ENCODE measurements at places on chromosomes 2 and 18.

DNA sequence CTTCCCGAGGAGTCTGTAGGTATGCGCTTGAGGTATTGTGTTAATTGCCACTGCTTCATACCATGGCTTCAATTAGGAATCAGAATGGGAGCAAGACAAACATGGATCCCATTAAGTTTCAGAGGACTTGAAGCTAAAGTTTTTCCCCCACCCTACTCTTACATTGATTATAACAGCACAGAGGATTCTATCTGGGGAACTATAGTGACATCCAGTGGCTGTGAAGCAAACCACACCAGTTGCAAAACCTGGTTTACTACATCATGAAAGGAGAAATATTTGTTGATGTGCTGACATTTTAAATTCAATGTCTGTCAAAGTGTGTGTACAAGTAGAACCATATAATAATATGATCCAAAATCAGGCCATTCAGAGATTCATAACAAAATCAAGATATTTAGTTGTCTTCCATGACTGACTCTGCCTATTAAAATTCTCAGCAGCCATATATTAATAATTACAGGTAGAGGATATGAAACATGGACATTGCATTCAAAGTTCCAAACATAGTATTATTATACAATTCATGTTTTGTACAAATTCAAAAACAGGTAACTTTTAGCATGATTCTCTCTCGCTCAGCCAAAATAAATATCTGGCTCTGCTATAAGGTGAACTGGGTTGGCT lies 82.9 kb downstream of the GRB14 start:
- no peak for DNase-seq

DNA sequence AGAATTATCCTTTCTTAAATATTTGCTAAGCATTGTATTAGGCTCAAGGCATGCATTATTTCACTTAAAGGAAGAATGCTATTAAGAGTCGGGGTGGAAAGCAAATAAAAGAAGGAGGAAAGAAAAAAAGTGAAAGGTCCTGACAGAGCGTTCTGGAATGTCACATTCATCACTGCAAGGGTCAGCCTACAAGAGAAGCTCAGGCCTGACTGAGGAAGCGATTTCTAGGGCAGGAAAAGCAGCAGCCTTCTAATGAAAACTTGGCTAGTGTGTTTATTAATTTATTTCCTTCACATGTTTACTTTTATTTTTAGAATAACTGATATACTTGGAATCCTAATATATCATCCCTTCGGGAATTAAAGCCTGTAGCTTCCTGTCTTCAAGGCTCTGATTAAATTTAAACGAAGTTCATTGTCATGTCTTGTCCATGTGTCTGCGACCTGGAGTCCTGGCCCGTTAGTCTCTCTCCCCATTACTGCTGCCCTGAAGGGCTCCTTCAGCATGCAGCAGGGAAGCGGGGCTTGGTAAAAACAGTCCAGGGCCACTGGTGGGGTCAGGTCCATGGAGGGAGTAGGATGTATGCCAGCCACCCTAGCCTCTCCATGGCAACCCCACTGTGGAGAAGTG lies 119.2 kb upstream of the CCDC68 start:
- no peak for DNase-seq

DNA sequence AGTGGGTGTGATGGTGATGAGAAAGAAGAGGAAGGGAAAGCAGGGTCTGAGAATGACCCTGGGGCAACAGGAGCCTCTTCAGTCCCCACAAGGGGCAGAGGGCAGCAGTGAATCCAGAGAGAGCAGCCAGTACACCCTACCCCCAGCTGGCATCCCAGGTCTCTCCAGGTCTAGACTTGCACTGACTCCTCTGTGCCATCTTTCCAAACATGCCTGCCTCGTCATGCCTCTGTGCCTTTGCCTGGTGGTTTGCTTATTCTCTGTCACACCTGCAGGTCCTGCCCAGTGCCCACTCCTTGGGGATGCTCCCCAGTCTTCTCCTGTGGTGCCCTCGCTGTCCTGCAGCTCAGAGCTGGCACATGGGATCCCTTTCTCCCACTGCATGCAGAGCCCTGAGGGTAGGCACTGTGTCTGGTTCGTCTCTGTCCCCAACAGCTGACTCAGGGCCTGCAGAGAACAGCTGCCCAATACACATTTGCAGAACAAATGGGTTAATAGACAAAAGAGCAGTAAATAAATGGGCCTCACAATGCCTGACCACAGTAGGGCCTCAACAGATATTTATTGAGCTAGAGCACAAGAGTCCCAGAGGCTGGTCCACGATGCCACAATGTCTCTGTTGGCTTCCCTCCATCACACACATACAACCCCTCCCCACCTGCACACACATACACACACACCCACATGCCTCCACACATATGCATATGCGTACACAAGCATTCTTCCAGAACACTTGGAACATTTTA lies 89.8 kb downstream of the HS1BP3 start:
- no peak for DNase-seq

DNA sequence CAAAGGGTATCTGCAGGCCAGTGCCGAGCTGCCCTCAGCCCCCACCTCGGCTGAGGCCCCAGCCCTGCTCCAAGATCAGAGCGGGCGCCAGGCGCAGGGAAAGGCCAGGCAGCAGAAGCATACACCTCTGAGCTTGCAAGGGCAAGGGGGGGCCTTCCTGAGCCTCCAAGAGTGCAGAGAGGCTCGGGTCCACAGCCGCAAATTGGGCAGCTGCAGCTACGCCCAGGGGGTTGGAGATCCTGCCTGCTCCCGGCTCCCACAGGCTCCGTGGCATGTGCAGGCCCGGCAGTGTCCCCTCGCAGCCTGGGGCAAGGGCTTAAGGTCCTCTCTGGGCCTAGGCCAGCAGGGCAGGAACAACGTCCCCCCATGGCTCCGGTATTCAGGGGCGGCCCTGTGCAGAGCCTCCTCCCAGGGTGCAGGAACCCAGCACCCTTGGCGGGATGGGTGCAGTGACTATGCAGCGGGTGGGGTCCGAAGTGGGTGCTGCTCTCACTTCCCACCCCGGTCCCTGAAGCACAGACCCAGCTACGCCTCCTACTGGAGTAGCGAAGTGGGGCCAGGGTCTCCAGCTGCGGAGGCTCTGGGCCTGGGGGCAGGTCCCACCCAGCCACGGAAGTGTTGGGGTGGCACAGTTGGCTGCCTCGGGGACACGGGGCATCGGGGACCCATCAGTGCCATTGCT lies 120.2 kb upstream of the TMEFF2 start:
- DNase-seq, result no peak

DNA sequence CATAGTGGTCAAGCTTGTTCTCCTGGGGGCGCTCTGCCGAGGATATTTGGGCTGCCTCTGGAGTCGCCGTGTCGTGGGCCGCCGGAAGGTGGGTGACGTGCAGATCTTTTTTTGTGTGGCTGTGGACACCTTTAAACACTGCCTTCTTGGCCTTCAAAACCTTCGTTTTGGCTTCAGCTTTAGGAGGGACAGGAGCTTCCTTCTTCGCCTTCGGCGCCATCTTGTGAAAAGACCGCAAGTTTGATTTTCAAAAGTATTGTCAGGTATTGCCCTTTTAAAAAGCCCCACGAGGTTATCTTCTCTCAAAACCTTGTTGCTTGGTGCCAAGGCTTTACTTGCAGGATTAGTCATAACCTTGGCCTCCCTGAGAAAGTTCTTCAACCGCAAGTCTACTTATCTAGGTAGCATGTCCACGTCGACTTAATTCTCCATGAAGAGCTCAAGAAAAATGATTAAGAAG lies 20.8 kb downstream of the LAMA3 start:
- peak; percentile 51 for DNase-seq

Data from large intestine (tissue), 12 donors.